ENCODE measurements at places on chromosomes 16 and 17.

- no peak for DNase-seq
Measured at GRCh38 chr17:64196601-64197000, 66.5 kb downstream of the TEX2 start.

DNA sequence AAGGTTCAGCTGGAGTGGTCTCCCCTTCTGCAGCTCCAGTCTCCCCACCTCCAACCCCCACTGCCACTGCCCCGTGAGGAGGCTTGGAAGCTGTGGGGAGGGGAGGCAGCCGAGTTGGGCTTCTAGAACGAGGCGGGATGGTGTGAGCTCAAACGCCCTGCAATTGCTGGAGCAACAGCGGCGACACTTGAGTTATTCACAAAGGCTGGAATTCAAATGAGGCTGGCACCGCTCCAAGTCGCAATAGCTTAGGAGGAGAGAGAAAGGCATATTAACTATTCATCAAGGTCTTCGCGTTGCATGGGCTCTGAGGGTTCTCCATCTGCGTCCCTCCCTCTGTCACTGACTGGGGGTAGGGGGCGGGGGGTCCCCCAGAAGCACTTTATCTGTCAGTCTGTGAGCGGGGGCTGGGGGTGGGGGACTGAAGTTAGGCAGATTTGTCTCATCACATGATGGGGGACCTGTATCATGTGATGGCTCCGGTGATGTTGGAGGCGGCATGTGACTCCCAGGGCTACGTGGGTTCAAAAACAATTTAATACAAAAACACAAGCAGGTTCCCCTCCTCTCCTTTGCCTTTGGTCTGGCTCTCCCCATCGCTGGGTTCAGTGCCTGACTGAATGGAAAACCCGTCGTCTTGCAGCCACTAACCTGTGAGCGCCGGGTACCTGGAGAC, 70.5 kb downstream of the RBBP6 start:
- peak; percentile 29 for DNase-seq

- DNase-seq, result no peak
Measured at GRCh38 chr17:13590441-13590840, 11.3 kb downstream of the HS3ST3A1 start.

DNA sequence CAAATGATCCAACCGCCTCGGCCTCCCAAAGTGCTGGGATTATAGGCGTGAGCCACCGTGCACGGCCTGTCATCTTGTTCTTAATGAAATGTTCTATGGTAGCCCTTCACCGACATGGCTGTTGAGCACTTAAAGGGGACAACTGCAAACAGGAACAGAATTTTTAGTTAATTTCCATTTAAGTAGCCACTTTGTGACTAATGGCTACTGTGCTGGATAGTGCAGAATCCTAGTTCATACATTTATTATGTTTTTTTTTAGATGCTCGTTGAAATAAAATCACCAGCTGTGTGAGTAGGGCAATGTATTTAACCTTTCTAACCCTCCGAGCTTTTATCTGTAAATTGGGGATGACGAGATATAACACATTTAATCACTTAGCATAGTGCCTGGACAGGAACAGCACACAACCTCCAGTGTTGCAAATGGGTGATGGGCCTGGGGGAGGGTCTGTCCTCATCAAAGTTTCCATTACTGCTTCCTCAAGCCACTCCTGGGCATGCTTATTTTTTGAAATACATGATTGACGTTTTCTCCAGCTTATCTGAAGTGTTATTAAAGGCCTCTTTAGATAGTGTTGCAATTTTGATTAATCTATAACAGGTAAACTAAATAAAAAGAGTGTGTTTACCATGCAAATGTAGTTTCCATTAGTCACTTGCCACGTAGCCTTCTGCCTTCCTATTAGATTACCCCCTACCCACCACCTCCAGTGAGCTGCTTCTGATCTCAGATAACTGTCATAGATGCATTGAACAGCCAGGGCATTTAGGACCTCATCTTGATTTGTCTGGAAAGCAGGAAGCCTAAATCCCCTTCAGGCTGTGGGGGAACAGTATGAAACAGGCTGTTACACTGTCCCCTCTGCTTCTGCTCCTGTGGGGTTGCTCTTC, 42.5 kb upstream of the TANC2 start:
- DNase-seq, result no peak

All from NCI-H748 treated with DMSO at 0.1 percent for 48 hours (cell line).